Urinary bladder (tissue), 4 donors: ENCODE measurements at places on chromosomes 3 and 15.

DNA sequence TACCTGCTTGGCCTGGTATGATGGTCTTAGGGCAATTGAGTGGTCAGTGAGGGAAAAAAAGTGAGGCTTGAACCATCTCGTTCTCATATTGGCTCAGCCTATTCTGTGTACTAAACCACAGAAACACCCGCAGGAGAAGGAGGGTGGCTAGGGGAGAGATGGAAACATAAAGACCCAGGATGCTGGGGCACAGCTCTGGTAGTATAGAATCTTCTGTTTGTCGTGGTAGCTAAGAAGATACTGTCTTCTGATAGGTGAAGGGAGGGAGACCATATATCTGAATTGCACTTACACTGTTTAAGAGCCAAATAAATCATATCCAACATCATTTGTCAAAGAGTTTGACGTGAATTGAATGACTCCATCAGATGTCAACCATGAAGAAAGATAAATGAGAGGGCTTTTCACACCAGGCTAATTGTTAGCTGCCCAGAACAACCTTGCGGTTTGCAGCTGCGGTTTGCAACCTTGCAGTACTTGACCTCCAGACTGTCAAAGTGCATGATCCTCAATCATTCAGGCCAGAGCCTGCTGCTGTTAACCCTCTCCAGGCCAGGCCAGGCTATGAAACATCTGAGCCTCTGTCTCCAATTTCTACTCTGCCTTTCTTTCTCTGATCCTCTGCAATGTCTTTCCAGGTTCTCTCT lies 40.9 kb upstream of the PIK3R4 start:
- no peak for DNase-seq

DNA sequence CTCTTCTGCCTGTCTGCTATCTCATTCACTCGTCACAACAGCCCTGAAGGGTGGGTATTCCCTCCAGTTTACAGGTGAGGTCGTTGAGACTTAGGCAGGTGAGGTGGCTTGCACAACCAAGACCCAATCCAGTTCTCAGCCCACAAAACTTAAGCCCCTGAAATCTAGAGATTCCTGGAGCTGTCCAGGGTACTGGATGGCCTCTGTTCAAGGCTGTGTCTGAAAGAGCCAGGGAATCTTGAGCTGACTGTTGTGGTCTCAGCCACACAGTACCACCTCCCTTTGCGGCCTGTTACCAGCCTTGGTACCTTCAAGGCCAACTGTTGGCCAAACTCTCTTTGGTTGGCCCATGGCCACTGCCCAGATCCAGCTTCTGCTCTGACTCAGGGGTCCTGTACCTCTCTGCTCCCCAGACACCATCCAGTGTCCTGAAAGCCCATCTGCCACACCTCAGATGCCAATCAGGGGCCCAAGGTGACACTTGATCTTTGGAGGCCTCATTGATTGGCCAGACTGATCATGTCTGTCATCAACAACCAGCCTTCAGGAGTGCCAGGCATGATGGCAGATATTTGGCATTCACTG lies 10.9 kb upstream of the FAM107A start:
- no peak for DNase-seq

- no peak for DNase-seq
Observed at GRCh38 chr15:43325039-43325684, 5.2 kb downstream of the LCMT2 start.

- no peak for DNase-seq
Observed at GRCh38 chr15:101045835-101046691, 126.9 kb downstream of the LRRK1 start.

DNA sequence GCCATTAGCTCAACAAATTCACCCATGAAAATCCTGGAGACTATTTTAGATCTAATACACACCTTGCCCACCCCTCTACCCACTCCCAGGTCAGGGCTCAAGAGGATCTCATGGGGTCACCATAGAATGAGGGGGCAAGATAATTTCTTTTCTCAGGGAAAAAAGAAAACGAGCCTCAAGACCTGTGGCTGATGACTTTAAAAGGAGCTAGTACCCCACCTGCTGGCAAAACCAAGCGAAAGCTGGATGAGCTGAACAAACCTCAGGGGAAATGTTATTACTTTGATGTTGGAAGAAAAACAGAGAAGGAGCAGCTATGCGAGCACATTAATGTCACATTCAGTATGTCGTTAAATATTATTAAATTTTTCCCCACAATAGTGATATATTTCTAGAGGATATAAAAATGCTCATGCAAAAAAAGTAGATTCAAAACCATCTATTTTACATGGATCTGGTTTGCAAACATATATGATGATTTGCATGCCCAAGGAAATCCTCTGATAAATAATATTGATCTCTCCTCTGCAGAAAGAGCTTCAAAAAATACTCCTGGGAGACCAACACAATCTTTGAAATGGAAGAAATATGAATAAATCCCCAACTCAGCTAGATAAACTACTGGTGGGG lies 37.7 kb downstream of the PLD1 start:
- DNase-seq = peak; percentile 45

- DNase-seq = no peak
Observed at GRCh38 chr3:33874815-33875214, 76.4 kb downstream of the PDCD6IP start.

GRCh38 chr3:114110439-114110838 lies 53.9 kb downstream of the QTRT2 start:
- no peak for DNase-seq

DNA sequence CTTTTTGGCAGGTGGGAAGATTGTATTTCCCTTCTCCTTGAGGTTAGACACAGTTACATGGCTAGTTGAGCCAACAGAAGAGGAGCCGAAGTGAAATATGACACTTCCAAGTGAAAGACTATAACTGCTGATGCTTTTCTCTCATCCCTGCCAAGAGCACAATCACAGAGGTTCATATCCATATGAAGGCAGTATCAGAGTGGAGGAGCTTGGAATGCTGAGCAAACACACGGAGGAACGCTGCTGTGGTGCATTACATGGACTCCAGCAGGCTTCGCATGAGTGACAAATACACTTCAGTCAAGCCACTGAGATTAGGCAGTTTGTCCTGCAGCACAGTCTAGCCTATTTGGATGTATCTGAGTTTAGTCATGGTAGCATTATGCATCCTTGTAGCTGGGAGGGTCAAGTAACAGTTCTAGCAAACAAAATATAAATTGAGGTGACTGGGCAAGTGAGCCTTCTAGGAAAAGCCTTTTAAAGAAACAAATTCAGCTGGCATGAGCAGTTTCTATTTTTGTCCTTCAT lies 5.4 kb downstream of the IQCF6 start:
- DNase-seq = no peak

DNA sequence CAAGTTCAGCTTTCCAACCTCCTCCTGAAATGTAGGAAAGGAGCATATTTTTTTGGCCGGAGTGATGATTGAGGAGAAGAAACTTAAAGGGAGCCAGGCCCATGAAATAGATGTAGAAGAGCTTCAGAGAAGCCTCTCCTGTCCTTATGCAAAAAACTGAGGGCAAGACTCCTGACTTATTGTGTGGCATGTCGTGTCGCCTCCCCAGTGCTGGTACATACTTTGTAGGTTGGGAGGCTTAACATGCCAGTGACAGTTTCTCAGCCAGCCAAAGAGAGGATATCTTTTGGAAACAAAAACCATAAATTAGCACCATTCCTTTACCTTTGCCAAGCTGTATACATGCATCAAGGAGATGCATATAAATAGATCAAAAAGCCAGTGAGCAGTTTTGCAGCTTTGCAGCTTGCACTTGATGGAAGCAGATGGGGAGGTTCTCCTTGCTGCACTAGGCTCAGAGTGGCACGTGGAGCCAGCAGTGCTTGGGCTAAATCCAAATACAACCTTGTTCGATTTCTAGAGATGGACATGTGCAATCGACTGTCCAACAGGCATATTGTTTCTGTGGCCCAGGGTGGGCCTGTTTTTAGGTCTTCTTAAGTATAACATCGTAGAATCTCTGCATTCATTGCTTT lies 10.2 kb downstream of the SLCO3A1 start:
- no peak for DNase-seq

DNA sequence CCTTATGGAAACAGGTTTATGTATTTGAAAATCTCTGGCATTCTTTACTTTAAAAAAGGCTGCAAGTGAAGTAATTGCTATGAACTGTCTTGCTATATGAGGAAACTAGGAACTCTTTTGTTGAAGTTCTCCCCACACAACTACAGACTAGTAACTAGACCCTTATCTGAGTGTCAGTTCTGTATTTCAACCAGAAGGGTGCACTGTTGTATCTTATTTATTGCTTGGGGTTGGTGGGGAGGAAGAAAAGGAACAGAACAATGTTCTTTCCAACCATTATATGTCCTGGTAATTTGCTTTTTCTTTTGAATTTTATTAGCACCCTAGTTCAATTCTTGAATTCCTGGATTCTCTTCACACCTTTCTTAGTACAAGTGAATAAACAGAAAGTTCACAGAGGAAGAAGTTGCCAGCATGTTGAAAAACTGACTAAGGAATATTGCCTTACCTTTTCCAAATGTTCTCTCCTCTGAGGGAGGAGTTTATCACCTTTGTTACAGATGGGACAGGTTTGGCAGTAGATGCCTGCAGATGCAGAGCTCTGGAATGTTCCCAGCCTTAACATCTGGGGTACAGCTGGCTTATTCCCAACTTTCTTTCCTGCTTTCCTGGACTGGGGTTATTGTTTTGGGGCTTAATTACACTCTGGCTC lies 162.4 kb upstream of the CFAP20DC start:
- DNase-seq = peak; percentile 54

GRCh38 chr3:41018855-41019254 lies 180.4 kb upstream of the CTNNB1 start:
- no peak for DNase-seq

- DNase-seq = peak; percentile 55
Observed at GRCh38 chr15:31236184-31237042, 90.2 kb upstream of the KLF13 start.

- DNase-seq = no peak
Observed at GRCh38 chr3:194900854-194901522, 215.3 kb downstream of the FAM43A start.

- no peak for DNase-seq
Observed at GRCh38 chr15:79450648-79451047, 18.5 kb downstream of the MINAR1 start.

- DNase-seq = no peak
Observed at GRCh38 chr15:43881245-43881644, 54.4 kb downstream of the WDR76 start.

- no peak for DNase-seq
Observed at GRCh38 chr3:131549340-131549739, 46.6 kb upstream of the MRPL3 start.

DNA sequence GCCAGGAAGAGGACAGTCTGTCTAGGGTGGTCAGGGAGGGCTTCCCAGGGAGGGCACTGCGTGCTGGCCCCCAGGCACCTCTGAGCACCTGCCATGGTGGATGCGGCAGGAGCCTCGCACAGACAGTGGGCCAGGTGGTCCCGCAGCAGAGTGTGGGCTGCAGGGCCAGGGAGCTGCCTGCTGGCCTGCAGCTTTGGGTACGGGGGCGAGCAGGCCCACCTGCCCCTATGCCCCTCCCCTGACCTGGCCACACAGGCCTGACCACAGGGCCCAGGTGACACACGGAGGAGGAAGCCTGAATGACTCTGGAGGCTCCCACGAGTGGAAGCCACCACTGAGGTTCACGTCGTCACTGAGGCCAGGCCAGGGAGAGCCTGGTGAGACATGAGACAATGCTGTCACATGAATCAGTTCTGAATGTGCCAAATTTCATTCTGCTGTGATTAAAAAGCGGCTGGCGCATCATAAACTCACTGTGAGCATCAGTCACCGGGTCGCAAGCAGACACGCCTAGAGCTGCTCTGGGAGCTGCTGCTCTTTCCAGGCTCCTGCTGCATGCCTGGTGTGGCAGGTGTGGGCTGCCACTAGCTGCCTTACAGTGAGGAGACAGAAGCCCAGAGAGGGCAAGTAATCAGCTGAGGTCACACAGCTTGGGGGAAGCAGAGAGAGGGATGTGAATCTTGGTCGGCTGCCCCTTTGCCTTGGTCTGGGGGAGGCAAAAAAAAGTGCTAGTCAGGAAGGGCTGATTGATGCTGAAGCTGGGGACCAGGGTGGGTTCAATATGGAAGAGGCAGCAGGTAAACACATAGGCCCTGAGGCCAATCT lies 39.5 kb upstream of the IQSEC1 start:
- no peak for DNase-seq

- no peak for DNase-seq
Observed at GRCh38 chr3:127422663-127423375, 135.0 kb upstream of the PRR20G start.

- no peak for DNase-seq
Observed at GRCh38 chr15:100285641-100286295, 56.0 kb downstream of the ADAMTS17 start.

- no peak for DNase-seq
Observed at GRCh38 chr15:91412138-91412928, 312.3 kb downstream of the SV2B start.

- no peak for DNase-seq
Observed at GRCh38 chr3:125207507-125207906, 5.0 kb downstream of the SLC12A8 start.
